ENCODE measurements at places on chromosomes 16 and 17. TPM values are rescaled to one million over a fixed set of nuclear protein-coding genes. Genes with fewer than 3 reads are reported as not detected.

The DHX40 gene
- total RNA-seq: 53.2 TPM

The TMC7 gene
- 3.7 TPM for total RNA-seq

The KRTAP16-1 gene
- not detected for total RNA-seq

The SHISA9 gene
- not detected for total RNA-seq

The PERCC1 gene
- total RNA-seq: not detected

The MT4 gene
- total RNA-seq: not detected

The GNG13 gene
- not detected for total RNA-seq

The MYOCD gene
- not detected for total RNA-seq

The CYB5B gene
- 69.8 TPM for total RNA-seq

The ETV4 gene
- 2.7 TPM for total RNA-seq

The TLK2 gene
- 51.8 TPM for total RNA-seq

The CTRB2 gene
- not detected for total RNA-seq

The TERB1 gene
- under 0.01 TPM for total RNA-seq

The TEKT5 gene
- not detected for total RNA-seq

The SPATA32 gene
- total RNA-seq: under 0.01 TPM

The TP53TG3B gene
- not detected for total RNA-seq

The KRT32 gene
- not detected for total RNA-seq

The CDH13 gene
- total RNA-seq: 27.0 TPM

The UBALD2 gene
- total RNA-seq: 6.3 TPM

The CACNG4 gene
- total RNA-seq: not detected

The CDIPT gene
- total RNA-seq: 56.0 TPM

The HOXB9 gene
- not detected for total RNA-seq

The KCTD11 gene
- total RNA-seq: 3.6 TPM

The ASIC2 gene
- 0.09 TPM for total RNA-seq

The NUDT7 gene
- total RNA-seq: 4.0 TPM

The RGS11 gene
- total RNA-seq: 1.9 TPM

The AANAT gene
- not detected for total RNA-seq

The GUCY2D gene
- total RNA-seq: not detected

The CCL14 gene
- total RNA-seq: 7.1 TPM

The CACNG1 gene
- total RNA-seq: not detected

The DRC3 gene
- 1.3 TPM for total RNA-seq

The SOST gene
- not detected for total RNA-seq

The VPS35 gene
- total RNA-seq: 76.1 TPM

Measured in endothelial cell of coronary artery (primary cell).